Activated T-helper 1 cell treated with anti-CD3 and anti-CD28 coated beads, Interleukin-2, amount 50 U/mL, for 16 hours (primary cell): ENCODE measurements at places on chromosomes 1 and 21.

- no peak for DNase-seq
Measured at GRCh38 chr1:104467590-104467989, 717.9 kb downstream of the AMY1C start.

- no peak for DNase-seq
Measured at GRCh38 chr1:188056011-188056410, 1227.3 kb downstream of the PLA2G4A start.

DNA sequence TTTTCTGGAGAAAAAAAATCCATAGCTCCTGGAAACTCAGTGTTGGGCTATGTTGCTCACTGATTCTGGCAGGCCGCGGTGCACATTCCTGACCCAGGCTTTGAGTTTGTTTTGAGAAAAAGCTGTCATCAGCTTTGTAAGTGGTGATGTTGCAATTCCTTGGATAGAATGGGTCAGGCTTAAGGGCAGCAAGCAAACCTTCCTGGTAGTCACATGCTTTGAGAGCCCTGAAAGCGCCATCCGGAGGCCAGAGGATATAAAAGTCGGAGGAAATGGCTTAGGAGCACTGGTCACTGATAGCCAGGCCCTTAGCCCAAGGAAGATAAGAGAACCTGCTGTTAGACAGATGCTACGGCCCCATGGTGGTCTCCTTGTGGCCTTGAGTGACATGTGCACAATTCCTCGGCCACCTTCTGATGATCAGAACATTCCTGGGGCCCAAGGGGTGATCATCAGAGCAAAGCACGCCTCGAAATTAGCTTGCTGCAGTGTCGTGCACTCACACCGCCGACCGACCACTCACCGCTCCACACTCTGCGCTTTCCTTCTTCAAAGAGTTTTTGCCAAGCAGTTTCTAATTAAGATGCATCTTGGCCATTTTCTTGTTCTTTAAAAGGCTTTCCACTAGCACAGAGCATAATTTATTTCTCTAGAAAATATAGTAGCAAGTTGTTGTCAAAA lies 78.6 kb downstream of the MAN1C1 start:
- DNase-seq = no peak

GRCh38 chr1:57633881-57634280 lies 210.0 kb upstream of the DAB1 start:
- no peak for DNase-seq

GRCh38 chr1:100943533-100943932 lies 47.6 kb downstream of the SLC30A7 start:
- no peak for DNase-seq

DNA sequence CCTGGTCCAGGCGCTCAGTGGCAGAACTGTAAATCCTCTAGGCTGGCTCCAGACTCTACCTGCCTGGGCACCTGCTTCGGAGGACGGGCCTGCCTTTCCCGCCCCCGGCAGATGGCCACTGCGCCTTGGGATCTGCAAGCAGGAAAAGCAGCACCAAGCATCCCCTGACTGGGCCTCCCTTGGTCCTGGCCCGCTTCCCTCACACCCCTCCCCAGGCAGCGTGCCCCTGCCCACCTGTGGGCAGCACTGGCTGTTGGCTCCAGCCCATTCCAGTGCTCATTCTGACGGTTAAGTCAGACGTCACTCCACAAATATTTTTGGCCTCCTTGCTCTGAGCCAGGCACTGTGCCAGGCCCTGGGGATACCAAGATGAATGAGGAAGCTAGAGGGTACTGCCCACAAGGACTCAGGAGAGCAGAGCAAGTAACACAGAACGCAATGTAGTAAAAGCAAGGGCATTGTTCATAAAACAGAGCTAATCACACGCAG lies 22.0 kb upstream of the BLACAT1 start:
- no peak for DNase-seq

- DNase-seq = no peak
Measured at GRCh38 chr1:235030919-235031596, 97.6 kb downstream of the TOMM20 start.

- no peak for DNase-seq
Measured at GRCh38 chr1:34656731-34657130, 98.1 kb upstream of the GJB5 start.

- no peak for DNase-seq
Measured at GRCh38 chr1:184563308-184563707, 176.5 kb downstream of the C1orf21 start.

GRCh38 chr21:41317458-41317857 lies 857 bp downstream of the FAM3B start:
- no peak for DNase-seq

GRCh38 chr1:157155658-157156057 lies 17.5 kb upstream of the ETV3 start:
- no peak for DNase-seq

DNA sequence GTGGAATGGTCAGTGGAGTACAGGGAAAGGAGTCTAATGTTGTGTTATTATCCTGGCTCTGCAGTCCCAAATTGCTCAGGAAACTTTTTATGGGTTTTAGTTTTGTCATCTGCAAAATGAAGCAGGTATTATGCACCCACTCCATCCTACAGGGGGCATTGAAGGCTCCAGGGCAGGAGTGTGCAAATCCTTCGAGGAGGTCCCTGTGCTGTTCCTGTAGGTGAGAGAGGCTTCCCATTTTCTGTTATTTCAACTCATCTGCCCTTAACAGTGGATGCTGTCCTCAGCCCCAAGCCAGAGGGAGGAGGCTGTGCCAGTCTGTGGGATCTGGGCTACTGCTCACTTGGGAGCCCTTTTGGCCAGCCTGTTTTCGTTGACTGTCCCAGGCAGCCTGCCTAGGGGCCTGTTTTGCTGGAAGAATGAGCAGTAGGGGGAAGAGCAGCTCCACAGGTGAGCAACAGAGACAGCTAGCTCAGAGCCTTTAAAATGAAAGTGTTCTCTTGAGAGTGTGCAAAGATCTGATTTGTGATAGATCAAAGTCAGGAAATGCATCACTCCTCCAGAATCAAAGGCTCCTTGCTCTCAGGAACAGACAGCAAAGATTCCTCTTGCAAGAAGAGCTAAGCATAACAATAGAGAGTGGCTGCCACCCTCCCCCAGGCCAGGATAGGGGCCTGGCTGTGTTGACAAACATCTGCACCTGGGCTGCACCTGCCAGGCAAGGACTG lies 317.6 kb upstream of the PROX1 start:
- no peak for DNase-seq

DNA sequence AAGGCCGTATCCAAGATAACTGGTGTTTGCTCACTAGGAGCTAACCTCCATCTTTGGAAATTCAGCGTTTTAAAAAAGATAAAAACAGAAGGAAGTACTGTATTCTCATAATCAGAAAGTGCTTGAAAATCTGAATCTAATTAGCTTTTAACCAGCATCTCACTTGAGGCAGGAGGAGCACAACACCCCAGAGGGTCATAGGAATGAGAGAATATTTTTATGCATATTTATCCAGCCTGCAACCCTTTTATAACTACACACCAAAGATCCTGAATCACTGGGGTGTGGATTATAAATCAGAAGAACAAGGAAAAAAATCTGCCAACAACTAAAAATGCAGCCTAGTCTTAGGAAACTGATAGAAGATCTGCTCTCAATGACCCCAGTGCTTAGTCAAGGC lies 68.0 kb upstream of the PTCH2 start:
- DNase-seq = no peak

GRCh38 chr1:218553197-218553596 lies 208.1 kb downstream of the TGFB2 start:
- DNase-seq = no peak

DNA sequence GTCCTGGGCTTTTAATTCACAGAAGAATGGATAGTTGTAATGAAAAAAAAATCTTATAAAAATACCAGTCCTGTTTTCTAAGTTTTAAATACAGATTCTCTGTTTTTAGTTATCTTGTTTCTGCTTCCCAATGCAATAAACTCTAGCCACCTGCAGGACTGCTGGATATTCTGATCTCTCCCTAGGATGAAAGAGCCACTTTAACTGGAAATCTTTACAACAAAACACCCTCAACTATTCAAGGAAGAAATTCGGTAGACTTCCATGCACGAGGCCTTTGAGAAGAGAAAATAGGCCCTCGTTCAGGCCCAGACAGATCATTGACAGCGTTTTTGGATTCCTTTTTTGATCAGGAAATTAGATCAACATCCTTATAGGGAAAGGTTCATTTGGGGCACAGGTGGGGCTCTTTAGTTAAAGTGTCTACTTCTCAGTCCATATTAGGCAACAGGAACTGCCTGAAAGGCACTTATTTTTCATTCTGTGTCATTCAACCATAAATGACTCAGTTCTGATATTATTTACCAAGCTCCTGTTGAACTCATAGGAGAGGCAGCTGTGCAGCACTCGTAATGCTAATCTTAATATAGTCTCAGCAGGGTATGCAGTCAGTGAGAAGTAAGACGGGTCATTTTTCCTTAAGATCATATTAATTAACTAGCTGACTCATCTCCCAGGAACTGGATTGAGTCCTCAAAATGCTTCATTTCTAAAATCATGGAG lies 71.1 kb upstream of the ERRFI1 start:
- no peak for DNase-seq

- DNase-seq = no peak
Measured at GRCh38 chr1:7643530-7643929, 127.6 kb upstream of the VAMP3 start.

- DNase-seq = no peak
Measured at GRCh38 chr21:43613755-43614638, 45.3 kb downstream of the HSF2BP start.

GRCh38 chr1:183323849-183324683 lies 94.1 kb downstream of the NMNAT2 start:
- no peak for DNase-seq

DNA sequence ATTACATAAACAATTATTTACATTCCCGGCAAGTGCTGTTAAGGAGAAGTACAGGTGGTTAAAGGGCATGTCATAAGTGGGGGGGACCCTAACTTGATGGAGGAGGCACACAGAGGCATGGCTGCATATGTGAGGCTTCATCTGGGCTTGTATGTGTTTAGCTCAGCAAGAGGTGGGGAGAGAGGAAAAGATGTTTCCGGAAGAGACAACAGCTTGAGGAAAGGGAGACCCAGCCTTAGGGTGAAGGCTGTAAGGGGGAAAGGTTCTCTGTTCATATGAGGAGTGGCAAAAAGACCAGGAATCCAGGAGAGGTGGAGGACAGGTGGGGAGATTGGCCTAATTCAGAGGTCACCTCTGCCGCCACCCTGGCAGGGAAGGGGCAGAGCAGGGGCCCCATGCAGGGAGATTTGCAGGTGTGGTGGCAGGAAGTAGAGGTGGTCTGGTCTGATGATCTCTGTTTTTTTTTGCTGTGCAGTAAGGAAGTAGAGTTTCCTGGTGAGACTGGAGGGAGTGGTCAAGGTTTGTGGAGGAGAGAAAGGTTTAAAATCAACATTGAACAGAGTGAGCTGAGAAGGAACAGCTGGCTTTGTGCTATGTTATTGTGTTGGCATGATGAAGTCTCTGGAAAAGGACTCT lies 9.0 kb downstream of the TRAF5 start:
- DNase-seq = no peak

GRCh38 chr21:20999659-21000058 lies 1.4 kb downstream of the NCAM2 start:
- DNase-seq = no peak

GRCh38 chr1:150507912-150508864 lies at the start of gene ECM1:
Gene ECM1 (plus strand): TSS chr1:150508109. CDS start chr1:150508210, 101 bp downstream.
- DNase-seq = no peak

GRCh38 chr1:6365047-6365446 lies 28.5 kb downstream of the ACOT7 start:
- DNase-seq = no peak

DNA sequence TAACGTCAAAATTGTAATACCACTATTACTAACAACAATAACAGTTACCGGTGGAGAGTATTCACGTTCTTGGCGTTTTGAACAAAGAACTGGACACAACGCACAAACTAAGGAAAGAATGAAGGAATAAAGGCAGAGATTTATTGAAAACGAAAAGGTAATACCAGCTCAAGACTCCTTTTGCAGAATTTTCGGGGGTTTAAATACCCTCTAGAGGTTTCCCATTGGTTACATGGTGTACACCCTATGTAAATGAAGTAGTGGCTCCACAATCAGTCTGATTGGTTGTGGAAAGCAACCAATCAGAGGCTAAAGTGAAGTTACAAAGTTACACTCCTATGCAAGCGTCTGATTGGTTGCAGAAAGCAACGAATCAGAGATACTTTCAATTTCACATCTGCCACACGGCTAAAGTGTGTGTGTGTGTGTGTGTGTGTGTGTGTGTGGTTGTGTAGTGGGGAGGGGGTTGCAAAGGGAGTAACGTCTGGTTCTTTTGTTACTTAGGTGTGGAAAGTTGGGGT lies 1.1 kb upstream of the GTF2B start:
- no peak for DNase-seq

GRCh38 chr1:31396633-31397351 lies 16.2 kb upstream of the SERINC2 start:
- no peak for DNase-seq

DNA sequence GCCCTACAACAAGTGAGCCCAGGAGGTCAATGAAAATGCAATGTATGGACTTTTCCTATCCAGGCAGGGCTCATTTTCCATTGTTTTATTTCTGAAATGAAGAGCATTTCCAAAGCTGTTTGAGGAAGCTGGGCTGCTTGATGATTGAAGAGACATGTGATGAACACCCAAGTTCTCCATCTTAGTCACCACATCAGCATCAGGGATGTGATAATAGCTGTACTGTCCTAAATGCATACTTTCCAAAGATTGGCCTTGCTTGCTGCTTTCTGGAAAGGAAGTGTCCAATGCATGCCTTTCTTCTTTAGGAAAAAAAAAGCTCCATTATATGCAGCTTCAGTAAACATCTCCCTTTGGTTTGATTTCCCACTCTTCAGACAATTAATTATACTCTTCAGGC lies 425.9 kb upstream of the RUNX1 start:
- DNase-seq = no peak

DNA sequence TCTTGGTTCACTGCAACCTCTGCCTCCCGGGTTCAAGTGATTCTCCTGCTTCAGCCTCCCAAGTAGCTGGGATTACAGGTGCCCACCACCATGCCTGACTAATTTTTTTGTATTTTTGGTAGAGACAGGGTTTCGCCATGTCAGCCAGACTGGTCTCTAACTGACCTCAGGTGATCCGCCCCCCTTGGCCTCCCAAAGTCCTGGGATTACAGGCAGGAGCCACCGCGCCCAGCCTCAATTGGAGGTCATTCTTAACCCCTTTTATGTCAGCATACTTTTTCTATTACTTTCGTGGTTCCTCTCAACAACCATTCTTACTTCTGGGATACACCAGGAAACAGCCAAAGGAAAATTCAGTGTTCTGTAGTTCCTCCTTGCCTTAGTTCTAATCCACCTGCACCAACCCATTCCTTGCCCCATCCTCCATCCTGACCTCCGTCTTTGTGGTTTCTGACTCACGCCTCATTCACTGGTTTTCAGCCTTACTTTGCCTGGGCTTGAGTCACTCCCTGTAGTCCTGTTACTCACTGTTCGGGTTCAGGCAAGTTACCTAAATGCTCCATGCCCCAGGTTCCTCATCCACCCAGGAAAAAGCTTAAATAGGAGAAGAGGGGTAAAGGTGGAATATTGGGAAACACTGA lies 12.9 kb upstream of the BCL10 start:
- no peak for DNase-seq

GRCh38 chr1:29824511-29825273 lies 588.4 kb downstream of the PTPRU start:
- DNase-seq = no peak

- DNase-seq = no peak
Measured at GRCh38 chr1:15937146-15937545, 38.8 kb downstream of the ZBTB17 start.
